ENCODE measurements at places on chromosomes 6 and 20.

GRCh38 chr6:133983099-133983939 lies 30.3 kb downstream of the TBPL1 start:
- DNase-seq: no peak

GRCh38 chr20:10540636-10541493 lies 105.8 kb downstream of the SLX4IP start:
- no peak for DNase-seq

DNA sequence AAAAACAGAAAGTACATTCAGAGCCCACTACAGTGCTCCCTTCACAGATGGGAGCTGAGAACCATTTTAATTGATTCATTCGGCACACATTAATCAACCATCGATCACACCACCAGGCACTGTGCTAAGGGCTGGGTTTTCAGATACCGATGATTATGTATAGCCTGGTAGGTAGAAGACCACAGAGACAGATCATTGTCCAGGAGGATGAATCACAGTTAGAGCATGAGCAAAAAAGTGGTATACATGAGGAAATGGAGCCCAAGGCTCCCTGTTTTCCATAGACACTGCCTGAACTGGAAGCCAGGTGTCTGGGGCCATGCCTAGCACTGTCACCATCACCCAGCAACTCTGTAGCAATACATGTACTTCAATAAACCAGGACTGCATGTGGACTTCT lies 9.0 kb upstream of the PRDM1 start:
- no peak for DNase-seq

DNA sequence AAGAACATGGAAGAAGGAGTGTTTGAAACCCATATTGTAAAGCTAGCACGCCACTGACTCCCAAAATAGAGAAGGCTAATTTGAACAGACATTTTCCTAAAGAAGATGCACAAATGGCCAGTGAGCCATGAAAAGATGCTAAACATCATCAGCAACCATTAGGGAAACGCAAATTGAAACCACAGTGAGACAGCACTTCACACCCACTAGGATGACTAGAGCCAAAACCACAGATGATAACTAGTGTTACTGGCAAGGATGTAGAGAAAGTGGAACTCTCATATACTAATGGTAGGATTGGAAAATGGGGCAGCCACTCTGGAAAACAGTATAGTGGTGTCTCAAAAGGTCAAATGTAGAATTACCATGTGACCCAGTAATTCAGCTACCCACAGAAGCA lies 58.2 kb downstream of the BMP7 start:
- no peak for DNase-seq

GRCh38 chr6:15344192-15344519 lies 98.3 kb downstream of the JARID2 start:
- DNase-seq: no peak

GRCh38 chr6:170277893-170278742 lies 12.8 kb downstream of the DLL1 start:
- no peak for DNase-seq

DNA sequence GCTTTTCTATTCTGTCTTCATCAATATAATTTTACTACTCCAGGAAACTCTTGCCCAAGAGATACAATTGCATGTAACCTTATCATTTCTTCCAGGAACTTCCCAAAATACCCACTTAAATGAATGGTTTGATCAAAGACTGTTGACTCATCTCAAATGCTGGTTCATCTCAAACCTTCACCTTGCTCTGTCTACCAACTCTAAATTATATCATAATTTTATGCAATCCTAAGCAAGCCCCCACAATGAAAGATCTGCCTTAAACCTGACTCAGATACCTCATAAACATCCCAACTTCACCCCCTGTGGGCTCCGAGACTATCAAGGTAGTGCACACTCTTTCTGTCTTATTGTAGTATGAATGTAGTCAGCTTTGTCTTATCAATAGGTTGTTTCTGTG lies 65.5 kb upstream of the GCM1 start:
- no peak for DNase-seq

- no peak for DNase-seq
Observed at GRCh38 chr20:51037532-51038115, 14.7 kb upstream of the KCNG1 start.

DNA sequence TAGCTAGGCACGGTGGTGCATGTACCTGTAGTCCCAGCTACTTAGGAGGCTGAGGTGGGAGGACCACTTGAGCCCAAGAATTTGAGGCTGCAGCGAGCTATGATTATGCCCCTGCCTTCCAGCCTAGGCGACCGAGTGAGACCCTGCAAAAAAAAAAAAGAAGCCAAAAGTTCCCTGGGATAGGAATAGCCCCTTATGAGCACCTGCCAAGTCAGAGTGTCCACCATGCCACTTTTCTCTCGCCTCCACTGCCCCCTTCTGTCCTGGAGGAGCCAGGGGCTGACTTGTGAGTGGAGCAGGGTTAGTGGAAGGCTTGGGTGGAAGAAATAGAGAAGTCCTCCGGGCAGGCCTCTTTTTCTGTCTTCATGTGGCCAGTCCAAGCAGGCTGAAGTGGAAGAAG lies 12.1 kb upstream of the DDX27 start:
- DNase-seq: no peak

DNA sequence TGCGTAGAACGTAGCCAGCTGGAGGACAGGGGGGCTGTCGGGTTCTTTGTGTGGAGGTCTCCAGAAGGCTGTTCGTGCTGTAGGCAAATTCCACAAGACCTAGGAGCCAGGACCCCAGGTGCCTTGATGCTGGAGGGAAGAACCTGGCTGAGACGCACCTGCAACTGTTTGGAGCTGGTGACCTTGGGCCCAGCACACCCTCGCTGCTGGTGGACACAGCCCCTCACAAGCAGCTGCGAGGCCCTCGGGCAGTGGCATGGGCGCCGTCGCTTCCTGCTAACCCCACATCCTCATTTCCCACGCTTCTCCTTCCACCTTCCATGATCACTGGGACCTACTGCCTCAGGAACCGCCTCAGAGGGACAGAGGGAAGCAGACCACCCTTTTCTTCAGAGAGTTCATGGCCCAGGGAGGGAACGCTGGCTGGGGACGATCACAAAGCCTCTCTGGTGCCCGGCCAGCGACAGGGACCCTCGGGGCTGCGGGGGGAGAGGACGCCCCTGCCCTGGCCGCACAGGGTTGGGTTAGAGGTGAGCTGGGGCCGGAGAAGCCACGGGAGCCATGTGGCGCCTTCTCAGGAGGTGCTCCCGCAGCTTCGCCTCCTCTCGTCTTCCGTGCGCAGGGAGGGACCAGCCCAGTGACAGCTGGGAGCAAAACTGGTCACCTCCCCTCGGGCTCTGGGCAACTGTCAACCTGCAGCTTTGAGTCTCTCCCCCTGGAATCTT lies 18.4 kb downstream of the DLL1 start:
- no peak for DNase-seq

DNA sequence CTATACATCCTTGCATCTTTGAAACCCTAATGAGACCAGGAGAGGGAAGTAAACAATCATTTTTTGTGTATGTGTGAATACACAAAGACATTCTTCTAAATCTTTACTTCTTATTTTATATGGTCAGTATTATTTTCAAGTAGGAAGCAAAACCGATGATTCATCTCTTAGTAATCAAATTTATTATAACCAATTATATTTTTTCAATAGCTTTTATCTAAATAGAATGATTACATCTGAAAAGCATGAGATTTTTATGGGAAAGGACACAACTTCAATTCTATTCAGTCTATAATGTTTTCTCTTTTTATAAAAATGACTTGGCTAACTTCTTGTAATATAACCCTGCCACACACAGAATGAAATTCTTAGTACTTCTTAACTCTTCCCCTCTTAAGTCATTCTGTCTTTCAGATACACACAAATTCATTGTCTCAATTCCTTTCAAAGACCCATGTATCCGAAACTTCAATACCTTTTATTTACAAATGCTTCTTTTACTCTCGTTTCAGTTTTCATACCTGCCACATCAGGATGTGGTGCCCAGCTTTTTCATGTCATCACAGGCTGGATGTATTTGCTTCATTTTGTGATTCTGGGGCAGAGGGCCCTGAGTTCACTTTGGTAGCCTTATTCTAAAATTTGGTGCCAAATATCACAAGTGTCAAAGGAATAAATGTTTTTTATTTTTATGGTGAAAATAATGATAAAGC lies 227.0 kb downstream of the PHF3 start:
- DNase-seq: no peak

DNA sequence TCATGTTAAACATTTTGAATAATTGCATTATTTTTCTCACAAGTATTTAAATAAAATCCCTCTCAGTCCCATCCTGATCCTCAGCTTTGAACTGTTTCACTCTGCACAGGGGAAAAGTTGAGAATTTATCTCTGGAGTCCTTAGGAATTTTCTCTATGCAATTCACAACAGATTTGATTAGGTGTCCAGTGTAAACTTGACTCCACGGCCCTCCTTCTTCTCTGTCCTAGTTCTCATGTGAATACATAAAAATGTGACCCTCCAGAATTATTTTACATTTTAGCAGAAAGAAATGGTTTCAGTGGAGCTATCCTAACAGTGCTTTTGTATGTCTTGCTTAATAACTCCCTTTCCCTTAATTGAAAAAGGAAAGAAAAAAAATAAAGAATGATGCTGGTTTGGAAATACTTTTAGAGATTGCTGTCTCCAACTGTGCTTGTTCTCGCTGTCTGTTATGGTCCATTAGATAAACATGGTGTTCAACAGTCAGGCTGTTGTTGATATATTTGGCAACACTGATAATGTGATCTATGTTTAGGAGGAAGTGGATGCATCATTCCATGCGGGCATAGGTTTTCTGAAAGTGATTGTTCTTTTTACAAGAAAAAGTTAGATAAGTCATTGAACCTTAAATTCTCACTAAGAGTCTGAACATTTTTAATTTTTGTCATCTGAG lies 599.4 kb upstream of the CITED2 start:
- peak; percentile 86 for DNase-seq

DNA sequence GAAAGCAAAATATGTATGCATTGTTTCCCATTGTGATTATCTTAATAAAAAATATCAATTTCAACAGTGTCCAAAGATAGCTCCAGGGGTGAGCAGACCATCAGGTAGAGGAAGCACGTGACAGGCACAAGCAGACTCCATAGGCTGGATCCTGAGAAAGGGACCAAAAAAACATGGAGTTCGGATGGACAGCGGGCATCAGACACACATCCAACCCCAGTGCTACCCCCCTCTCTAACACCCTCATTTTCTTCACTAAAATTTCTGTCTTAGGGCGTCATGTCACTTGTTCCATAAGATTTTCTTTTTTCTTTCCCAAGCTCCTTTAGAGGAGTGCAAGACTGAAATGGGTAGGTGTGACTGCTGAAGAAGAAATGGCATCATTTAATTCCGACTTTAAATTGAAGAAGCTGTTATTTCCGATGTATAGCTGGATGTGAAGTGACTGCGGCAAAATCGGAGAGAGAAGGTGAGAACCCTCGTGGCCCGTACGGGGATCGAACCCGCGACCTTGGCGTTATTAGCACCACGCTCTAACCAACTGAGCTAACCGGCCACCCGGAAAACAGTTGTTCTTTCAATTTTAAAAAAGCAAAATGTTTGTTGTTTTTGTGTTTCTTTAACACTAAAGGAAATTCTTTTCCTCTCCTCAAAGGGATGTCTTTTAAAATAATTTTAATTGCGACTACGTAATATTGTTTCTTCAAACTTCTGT lies 10.3 kb upstream of the PRSS16 start:
- no peak for DNase-seq

DNA sequence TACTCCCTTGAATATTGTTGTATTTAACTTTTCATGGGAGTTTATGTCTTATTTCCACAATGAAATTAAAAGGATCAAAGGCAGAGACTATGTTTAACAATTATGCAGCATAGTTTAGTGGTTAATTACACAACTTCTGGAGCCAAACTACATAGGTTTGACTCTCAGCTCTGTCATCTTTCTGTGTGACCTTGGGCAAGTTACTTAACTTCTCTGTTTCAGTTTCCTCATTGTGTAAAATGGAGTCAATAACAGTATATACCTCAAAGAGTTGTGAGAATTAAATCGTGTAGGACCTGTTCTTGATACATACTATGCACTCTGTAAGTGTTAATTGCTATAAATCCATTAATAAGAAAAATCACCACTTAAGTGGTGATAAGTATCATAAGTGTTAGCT lies 48.3 kb downstream of the BTBD9 start:
- DNase-seq: no peak

DNA sequence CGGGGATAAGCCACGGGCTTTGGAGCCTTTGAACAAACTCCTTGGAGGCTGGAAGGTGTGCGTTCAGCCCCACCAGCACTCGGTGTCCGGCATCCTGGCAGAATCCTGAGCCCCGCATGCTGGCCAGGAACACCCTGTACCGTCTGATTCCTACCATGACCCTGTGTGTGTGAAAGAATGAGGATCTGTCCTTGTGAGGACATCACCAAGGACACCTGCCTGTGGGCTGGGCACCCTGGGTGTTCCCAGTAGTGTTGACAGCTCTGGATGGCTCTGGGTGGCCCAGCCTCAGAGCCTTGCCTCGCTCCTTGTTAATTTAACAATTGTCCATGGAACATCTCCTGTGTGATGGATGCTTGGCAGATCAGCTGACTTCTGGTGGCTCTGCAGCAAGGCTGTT lies 234.3 kb downstream of the QKI start:
- DNase-seq: no peak

- DNase-seq: no peak
Observed at GRCh38 chr20:4100679-4101078, 85.3 kb upstream of the RNF24 start.

- no peak for DNase-seq
Observed at GRCh38 chr6:122061855-122062254, 337.6 kb upstream of the HSF2 start.

GRCh38 chr6:16741112-16742016 lies 19.9 kb downstream of the ATXN1 start:
- peak; percentile 97 for DNase-seq

GRCh38 chr20:38751360-38751976 lies 3.2 kb downstream of the ACTR5 start:
- no peak for DNase-seq

DNA sequence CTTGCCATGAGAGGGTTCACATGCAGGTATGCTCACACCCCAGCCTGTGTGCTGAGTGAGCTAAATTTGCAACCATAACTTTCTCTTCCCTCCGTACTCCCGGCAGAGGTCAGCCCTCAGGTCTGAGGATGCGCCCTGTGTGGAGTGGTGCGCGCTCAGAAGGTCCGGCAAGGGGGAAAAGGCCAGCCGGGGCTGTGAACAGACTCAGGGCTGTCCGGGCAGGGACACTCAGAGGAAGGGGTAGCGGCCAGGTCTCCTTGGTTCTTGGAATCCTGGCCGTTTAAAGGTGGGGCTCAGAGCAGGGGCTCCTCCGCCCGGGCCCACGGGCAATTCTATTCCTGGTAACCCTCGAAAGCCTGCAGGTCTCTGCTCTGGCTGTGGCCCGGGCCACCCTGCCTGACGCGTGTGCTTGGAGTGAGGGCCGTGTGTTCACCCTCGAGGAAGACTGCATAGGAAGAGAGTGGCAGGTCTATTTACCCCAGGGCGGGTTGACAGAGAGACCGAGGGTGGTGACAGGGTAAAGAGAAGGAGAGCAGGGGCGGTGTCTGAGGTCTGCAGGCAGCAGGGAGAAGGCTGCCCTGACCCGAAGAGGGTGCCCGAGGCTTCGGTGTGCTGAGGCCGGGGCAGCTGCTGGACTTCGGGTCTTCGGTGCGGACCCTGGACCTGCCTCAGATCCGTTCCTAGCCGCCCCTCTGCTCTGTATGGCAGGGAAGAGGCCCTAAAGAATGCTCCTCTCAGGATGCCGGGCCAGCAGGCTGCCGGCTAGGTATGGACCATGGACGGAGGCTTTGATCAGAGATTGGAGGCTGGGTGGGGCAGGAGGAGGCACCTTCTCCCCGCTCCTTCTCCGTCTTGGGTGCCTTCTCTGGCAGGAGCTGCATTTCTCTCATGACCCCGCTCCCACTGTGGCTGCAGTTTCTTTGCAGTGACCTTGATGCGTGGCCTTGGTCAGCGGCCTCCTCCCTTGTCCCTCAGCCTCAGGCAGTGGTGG lies 131.1 kb upstream of the ARMC2 start:
- no peak for DNase-seq

- no peak for DNase-seq
Observed at GRCh38 chr6:112225691-112226090, 28.7 kb downstream of the LAMA4 start.

Data from non-pigmented ciliary epithelial cell (primary cell).